ENCODE measurements at places on chromosomes 1 and 21.

DNA sequence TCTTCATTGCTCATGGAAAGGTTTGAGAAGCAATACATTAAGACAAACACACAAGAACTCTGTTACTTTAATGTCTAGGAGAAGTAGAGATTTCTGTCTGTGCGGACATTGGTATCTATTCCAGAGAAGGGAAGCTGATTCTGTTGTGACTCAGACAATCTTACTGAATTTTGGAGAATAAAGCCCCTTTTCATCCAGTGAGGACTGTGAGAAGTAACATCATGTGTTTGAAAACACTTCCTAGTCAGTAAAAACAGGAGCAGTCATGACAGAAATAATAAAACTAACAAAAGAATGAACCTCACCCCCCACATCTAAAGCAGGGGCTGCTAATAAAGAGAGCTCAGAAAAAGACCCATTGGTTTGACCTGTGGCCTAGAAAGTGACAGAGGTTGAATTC lies 46.6 kb downstream of the NEK7 start:
- DNase-seq, result no peak

- no peak for DNase-seq
These were observed 12.9 kb downstream of the ARHGEF16 start for GRCh38 chr1:3467096-3468036.

DNA sequence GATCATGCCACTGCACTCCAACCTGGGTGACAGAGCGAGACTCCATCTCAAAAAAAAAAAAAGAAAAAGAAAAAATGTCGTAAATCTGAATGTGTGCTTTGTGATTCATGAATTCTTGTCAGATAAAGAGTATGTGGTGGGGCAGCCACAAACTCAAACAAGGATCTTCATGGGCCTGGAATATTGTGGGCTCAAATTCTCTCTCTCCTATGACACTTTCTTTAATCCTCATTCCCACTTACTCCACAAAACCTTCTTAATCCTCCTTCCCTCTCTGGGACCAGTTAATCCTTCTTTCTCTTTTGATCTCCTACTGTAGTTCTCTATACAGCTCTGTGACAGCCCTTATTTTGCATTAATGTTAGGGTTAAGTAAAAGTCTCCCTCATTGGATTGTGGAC lies 112.3 kb downstream of the AK5 start:
- no peak for DNase-seq

- no peak for DNase-seq
These were observed 871 bp upstream of the ETS2 start for GRCh38 chr21:38804789-38805327.

DNA sequence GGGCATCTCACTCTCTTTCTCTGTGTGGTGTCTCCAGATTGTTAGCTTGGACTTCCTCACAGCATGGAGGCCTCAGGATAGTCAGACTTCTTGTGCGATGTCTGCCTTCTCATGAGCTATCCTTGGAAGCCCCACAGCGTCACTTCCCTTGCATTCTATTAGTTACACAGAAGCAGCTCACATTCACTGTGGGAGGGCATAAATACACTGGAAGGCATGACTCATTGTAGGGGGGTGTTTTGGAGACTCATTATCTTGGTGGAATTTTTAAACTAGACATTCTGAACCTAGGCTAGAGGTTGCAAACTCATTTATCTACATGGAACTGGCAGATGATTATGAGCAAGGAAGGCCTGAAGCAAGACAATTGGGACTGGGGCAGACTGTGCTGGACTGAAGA lies 21.4 kb upstream of the FASLG start:
- DNase-seq, result no peak
